ENCODE measurements at places on chromosomes 7 and 10.

DNA sequence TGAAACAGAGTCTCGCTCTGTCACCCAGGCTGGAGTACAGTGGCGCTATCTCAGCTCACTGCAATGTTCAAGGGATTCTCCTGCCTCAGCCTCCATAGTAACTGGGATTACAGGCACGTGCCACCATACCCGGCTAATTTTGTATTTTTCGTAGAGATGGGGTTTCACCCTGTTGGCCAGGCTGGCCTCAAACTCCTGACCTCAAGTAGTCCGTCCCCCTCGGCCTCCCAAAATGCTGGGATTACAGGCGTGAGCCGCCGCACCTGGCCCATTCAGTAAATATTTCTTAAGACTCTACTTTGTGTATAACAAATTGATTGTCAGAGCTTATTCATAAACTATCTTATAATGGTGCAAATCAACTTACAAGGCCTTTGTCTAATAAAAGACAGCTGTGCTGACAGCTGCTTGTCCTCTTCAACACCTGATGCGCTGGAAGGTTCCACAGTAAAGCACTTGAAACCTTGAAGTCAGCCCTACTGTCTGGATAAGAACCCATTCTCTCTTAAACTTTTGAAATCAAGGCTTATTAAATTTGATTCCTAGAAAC, 14.7 kb downstream of the ECHDC3 start:
- no peak for DNase-seq

DNA sequence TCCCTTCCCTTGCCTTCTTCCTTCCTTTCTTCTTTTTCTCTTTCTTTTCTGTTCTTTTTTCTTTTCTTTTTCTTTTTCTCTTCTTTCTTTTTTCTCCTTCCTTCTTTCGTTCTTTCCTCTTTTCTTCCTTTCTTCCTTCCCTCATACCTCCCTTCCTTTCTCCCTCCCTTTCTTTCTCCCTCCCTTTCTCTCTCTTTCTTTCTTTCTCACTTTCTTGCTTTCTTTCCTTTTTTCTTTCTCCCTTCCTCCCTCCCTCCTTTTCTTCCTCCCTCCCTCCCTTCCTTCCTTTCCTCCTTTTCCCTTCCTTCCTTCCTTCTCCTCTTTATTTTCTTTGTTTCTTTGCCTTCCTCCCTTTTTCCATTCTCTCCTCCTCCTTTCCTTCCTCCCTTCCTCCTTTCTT, 96.3 kb downstream of the POM121L12 start:
- no peak for DNase-seq

DNA sequence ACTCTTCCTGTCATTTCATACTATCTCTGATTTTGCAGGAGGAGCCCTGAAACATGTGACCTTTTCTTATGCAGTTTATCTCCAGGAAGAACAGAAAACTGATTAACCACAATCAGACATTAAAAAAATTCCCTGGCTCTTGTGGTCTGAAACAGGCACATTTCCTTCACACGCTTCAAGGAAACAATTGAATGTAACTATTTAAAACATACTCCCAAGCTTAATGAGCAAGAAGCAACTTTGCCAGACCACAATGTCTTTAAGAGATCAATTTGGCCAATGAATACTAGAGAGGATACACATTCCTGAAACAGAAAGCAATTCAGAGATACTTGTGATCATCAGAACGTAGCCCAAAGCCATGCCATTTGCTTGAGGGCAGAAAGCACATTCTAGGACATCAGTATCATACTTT, 65.8 kb downstream of the PIP4K2A start:
- no peak for DNase-seq

DNA sequence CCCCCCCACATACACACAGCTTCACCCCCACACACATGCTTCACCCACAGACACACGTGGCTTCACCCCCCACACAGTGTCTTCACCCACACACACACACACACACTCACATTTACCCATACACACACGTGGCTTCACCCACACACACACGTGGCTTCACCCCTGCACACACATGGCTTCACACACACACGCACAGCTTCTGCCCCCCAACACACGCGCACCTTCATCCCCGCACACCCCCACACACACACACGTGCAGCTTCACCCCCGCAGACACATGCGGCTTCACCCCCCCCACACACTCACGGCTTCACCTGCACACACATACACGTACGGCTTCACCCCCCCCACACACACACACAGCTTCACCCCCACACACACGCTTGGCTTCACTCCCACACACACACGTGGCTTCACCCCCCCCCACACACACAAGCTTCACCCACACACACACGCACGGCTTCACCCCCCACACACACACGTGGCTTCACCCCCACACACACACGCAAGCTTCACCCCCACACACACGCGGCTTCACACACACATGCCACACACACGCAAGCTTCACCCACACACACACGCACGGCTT, 82.4 kb downstream of the NKX6-2 start:
- no peak for DNase-seq

DNA sequence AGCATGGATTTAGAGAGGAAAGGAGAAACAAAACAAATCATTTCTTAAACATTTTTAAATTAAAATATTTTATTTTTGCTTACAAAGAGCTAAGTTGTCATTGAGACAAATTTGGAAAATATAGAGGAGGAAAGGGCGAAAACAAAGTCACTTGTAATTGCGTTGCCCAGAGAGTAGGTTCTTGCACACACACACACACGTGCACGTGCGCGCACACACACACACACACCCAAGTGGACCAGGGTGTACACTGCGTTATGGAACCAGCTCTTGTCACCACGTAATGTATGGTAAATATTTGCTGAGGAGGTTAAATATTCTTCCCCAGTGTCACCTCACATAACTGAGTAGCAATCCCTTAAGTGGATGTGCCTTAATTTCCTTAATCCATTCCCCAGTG, 21.6 kb downstream of the SHH start:
- DNase-seq, result no peak

DNA sequence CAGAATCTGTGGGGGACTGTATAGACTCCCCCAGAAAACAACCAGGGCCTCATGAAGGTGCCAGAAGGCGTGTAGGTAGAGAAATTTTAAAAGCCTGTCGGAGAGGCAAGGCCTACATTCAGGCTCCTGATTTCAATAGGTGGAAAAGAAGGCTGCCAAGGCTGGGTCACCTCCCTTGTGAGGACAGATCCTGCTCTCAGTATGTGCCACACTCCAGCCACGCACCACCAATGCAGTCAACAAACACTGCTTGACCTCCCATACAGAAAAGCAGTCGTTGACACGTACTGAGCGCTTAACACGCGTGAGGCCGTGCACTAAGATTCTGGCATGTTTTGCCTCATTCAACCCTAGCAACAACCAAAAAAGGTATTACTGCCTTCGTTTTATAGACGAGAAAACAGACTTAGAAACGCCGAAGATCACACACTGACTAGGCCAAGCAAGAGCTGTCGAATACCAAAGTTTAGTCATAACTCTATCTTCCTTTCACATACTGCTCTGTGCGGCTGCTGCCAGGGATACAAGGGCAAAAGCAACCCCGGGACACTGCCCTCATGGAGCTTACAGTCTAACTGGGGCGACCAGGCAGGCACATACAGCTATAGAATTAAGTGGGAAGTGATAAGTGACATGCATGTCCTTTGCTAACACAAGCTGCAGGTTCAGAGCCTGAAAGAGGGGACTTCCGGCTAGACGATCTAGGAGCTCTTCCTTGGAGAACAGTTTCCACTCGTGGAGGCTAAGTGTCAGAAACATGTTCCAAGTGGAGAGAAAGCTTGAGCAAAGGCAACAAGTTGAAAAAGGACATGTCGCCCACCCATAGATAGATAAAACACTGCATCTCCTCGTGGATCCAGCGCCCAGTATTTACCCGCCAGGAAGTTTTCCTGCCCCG, 797 bp upstream of the NKX2-3 start:
- DNase-seq, result no peak

- DNase-seq, result no peak
Measured at GRCh38 chr10:114603948-114604347, 54.1 kb downstream of the ABLIM1 start.

GRCh38 chr10:18201877-18202276, 61.7 kb downstream of the CACNB2 start:
- DNase-seq, result no peak

- no peak for DNase-seq
Measured at GRCh38 chr10:77824908-77825307, 101.6 kb downstream of the DLG5 start.
